NCI-H187 (cell line): ENCODE measurements at places on chromosomes 5 and 9.

- DNase-seq: no peak
Observed at GRCh38 chr9:116020146-116020545, 133.4 kb upstream of the PAPPA start.

- no peak for DNase-seq
Observed at GRCh38 chr5:114324282-114324681, 37.6 kb upstream of the KCNN2 start.

GRCh38 chr5:143197260-143197656 lies 206.2 kb downstream of the NR3C1 start:
- no peak for DNase-seq

GRCh38 chr5:106521701-106522100 lies 1149.0 kb downstream of the EFNA5 start:
- no peak for DNase-seq

- no peak for DNase-seq
Observed at GRCh38 chr9:4938496-4938895, 46.6 kb upstream of the JAK2 start.

DNA sequence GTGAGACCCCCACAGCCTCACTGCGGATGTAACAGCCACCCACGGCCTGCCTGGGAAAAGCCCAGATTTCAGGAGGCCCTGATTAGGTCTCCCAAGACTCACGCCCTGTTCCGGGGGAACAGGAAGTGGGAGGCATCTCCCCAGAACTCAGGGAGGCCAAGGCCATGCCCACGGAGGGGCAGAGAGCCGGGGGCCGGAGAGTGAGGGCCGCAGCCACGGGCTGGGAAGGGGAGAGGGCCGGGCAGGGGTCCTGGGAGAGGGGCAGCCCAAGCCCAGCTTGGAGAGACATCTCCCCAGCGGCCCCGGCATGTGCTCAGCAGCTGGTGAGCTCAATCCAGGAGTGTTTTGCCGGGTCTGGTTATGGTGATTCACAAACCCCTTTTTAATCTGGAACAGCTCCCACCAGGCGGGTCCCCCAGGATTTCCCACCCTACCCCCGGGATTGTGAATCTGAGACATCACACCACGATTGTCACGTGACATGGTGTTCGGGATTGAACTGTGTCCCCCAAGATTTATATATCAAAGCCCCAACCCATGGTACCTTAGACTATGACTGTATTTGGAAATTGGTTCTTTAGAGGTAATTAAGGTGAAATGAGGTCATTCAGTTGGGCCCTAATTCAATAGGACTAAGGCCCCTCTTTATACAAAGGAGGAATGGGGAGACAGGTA lies 26.6 kb downstream of the KCNT1 start:
- DNase-seq: no peak

DNA sequence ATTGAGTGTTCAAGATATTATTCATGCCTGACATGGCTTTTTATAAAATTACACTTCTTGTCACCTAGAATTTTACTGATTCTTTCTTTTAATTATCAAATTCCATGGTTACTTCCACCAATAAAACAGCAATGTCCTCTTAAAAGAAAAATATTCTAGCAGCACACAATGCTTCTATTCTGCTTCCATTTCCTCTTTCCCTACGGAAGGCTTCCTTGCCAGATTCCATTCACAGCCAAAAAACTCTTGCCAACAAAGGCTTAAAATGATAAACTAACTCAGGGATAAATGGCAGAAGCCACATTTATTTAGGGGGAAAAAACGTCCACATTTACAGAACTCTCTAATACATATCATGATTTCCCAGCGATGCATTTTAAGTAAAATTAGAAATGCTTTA lies 111.6 kb downstream of the CTNND2 start:
- no peak for DNase-seq

GRCh38 chr5:126988021-126988569 lies 42.3 kb downstream of the MARCHF3 start:
- no peak for DNase-seq

- DNase-seq: no peak
Observed at GRCh38 chr9:4798281-4799032, 5.7 kb downstream of the RCL1 start.

DNA sequence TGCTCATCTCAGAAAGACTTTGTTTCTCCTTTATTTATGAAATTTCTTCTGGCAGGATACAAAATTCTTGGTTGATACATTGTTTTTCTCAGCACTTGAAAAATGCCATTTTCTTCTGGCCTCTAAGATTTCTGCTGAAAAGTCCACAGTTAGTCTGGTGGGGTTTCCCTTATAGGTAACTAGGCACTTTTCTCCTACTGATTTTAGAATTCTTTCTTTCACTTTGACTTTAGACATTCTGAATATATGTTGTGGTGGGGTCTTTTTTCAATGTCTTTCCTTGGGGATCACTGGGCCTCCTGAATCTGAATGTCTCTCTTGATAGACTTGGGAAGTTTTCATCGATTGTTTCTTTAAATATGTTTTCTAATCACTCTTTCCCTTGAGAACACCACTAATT lies 79.6 kb downstream of the CETN3 start:
- no peak for DNase-seq

DNA sequence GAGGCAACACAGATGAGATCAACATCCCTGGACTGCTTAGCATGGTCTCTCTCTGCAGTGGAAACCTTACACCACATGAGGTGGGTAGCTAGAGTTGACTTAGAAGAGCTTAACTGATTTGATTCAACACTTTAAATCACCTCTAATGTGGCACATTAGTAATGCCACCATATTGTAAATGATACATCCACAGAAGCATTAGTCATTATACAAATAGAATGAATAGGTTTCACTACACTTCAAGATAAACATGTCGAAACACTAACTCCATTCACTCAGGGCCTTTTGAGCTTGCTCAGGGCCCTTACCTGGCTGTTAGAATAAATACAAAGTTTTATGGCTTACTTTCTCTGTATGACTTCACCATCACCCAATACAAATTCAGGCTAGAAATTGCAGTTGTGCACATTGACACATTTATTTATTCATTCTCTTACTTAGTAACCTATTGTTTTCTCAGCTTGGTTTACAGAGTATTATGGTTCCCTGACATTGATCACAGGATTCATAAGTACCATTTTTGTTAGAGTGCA lies 9.3 kb upstream of the SMAD5 start:
- DNase-seq: no peak

GRCh38 chr9:14075218-14075617 lies 238.7 kb downstream of the NFIB start:
- DNase-seq: no peak
